ENCODE measurements at places on chromosomes 1 and 21.

DNA sequence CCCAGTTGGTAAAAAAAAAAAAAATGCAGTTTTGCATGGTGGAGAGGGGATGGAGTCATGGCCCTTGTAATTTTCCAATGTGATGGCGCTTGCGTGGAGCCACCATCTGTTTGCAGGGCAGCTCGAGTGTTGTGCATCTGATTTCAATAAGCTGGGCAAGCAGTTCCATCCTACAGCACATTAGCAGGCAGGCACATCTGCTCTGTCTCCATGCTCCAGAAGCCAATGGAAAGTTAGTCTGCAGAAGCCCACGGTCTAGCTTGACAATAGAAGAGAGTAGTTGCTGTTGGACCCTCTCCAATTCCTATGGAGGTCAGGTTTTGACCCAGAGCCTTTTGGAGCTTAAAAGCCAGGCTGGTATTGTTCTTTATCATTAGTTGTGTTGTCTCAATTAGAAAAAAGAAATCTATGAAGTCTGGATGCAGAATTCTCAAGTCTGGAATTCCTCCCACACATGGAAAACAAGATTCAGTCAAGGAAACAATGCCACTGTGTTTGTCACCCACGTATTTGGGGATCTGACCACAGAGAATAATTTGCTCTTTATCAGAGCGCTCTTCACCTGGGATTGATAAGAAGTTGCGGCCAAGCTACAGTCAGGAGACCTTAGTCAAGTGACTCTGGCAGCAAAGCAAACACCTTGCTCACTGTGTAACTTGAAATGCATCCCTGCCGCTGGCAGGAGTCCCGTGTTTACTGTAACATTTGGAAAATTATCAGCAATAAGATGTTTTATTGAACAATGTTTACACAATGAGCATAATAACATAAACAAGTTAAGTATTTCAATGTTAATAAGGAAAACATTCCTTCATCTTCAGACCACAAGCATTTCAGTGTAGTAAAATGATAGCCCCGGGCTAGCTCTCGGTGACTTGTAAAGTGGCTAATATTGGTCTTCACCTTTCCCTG is 20.7 kb downstream of the NGF start:
- no peak for DNase-seq

DNA sequence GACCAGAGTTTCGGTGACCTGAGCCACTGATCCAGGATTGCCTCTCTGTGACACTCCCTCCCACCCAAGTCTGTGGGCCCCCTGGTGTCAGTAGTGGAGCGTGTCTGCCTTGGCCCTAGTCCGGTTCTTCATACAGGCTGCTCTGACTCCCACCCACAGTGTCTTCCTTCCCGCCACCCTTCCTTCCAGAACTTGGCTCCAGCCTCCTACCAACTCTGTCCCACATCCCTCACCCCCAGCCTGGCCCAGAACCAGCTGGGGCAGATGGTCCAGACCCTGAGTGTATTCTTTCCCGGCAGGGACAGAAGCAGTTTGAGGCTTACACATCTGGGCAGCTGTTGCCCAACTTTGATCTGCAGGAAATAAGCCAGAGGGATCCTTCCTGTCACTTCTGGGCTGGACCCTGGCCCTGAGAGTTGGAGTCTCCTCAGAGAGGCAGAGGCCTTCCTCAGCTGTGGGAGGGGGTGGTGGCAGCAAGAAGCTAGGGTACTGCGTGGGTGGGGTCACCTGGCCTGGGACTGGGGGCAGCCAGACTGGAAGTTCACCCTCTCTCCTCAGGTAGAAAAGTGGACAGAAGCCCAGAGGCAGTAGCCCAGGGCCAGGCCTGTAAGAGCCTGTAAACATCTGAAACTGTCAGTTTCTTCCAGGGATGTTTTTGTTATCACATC is 43.1 kb upstream of the EPS8L3 start:
- DNase-seq = no peak

DNA sequence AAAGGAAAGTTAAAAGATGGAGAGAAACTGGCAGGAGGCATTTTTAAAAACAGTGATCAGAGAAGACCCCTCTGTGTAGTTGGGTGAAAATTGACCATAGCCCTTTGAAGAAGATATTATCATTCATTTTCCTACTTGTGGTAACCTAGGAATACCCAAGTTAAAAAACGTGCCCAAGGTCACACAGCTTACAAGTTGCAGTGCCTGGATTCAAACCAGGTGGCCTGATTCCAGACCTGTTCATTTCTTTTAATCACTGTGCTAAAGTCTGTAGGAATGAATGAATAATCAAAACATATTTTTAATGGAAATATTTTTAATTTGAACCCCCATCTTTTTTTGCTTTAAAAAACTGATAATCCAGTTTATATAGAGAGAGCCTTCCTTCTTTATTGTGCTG is 35.6 kb downstream of the MARK1 start:
- no peak for DNase-seq

- DNase-seq = no peak
These were observed 34.7 kb downstream of the RGSL1 start for GRCh38 chr1:182484531-182485257.

- DNase-seq = no peak
These were observed 9.7 kb downstream of the TMEM81 start for GRCh38 chr1:205074513-205074912.

GRCh38 chr1:53469373-53469772 is 10.2 kb downstream of the DMRTB1 start:
- DNase-seq = no peak

- DNase-seq = no peak
These were observed 191.8 kb upstream of the TMEM51 start for GRCh38 chr1:14961661-14962267.

DNA sequence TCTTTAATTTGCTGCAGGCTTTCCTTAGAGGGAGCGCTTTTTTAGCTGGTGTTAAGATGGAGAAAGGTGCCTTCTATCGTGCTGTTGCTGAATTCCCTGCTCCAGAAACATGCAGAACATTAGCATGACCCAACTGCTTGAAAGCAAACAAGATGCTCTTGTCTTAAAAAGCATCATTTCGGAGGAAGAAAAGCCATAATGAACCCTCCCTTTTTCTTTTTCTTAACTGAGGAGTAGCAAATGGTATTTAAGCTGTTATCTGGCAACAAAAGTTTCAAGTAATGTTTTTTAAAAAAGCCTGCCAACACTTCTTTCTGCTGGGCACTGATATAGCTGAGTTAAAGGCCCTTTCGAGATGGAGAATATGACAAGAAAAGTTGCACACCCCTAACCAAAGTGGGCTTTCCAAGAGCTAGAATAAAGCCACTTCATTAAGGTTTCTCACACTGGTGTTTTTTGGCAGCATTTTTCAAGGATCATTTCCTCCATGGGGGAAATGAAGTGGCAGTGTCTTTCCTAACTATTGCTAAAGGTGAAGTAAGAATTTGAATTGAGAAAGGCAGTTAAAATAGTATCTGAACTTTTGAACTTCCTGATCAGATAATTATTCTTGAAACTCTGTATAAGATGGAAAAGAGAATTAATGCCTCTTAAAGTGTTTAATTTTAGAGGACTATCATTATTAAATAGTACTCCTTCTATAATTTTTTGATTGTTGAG is 38.8 kb downstream of the ST6GALNAC5 start:
- no peak for DNase-seq

DNA sequence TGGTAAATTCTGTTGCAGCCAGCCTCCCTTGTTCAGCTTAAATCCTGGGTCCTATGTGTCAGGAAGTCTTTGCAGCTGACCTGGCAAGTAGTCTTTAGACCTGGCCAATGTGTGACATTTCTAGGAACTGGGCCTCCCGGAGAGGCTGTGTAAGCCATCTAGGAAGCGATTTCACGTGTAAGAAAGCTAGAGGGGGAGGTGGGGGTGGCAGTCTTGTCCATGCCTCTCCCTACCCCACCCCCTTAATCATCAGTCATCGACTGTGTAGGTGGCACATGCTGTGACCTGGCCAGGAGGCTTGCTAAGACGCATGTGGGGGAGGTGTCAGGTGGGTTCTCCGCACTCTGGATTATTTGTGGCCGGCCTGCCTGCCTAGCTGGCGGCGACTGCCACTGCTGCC is 8.4 kb downstream of the C1orf226 start:
- DNase-seq = peak; percentile 16

- DNase-seq = peak; percentile 42
These were observed 590 bp downstream of the CNN3 start for GRCh38 chr1:94926126-94926914.

- no peak for DNase-seq
These were observed 80.9 kb downstream of the IER5 start for GRCh38 chr1:181169281-181169865.

GRCh38 chr21:31220575-31220974 is 123.5 kb downstream of the TIAM1 start:
- DNase-seq = no peak

- DNase-seq = no peak
These were observed 17.1 kb downstream of the ARHGEF16 start for GRCh38 chr1:3471356-3472087.

GRCh38 chr1:168485048-168485447 is 58.7 kb downstream of the XCL2 start:
- peak; percentile 36 for DNase-seq

DNA sequence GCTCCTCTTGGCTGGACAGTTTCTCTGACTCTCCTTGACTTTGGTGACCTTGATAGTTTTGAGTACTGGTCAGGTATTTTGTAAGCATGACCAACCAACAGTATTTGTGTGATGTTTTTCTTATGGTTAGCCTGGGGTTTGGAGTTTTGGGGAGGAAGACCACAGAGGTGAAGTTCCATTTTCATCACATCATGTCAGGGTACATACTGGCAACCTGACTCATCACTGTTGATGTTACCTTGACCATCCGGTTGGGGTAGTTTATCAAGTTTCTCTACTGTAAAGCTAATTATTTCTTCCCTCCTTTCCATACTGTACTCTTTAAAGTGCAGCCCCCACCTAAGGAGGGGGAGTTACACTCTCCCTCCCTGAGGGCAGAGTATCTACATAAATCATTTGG is 13.4 kb downstream of the OSCP1 start:
- DNase-seq = no peak

- no peak for DNase-seq
These were observed 41.7 kb downstream of the PKP1 start for GRCh38 chr1:201324821-201325677.

- DNase-seq = no peak
These were observed 29.8 kb upstream of the GFI1 start for GRCh38 chr1:92516574-92516973.

GRCh38 chr21:15022608-15023261 is 42.1 kb downstream of the NRIP1 start:
- DNase-seq = no peak

GRCh38 chr1:228818928-228819630 is 83.8 kb downstream of the RHOU start:
- DNase-seq = no peak

DNA sequence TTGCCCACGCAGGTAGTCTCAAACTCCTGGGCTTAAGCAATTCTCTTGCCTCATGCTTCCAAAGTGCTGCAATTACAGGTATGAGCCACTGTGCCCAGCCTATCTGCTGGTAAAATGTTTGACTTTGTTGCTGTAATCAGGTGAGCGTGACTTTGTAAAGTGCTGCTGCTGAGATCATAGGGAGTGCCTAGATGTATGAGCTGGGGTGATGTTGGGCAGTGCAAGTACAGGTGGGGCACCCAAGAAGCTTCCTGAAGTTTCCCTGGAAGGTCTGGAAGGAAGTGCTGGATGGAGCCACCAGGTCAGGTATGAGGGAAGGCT is 43.1 kb downstream of the KIF21B start:
- no peak for DNase-seq

- no peak for DNase-seq
These were observed 115.3 kb downstream of the RUNX1 start for GRCh38 chr21:34933609-34934335.

DNA sequence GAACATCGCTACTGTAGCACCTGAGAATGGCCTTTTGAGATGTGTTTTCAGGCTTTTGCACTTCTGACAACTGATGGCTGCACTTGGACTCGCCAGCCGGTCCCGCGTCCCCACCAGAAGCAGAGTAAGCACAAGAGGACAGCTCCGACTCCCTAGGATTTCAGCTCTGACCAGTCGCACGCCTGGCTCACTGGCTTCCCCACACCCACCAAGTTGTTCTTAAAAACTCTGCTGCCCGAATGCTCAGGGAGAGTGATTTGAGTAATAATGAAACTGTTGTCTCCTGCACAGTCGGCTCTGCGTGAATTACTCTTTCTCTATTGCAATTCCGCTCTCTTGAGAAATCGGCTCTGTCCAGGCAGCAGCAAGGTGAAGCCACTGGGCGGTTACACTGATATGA is 40.2 kb upstream of the NLRP3 start:
- DNase-seq = no peak

DNA sequence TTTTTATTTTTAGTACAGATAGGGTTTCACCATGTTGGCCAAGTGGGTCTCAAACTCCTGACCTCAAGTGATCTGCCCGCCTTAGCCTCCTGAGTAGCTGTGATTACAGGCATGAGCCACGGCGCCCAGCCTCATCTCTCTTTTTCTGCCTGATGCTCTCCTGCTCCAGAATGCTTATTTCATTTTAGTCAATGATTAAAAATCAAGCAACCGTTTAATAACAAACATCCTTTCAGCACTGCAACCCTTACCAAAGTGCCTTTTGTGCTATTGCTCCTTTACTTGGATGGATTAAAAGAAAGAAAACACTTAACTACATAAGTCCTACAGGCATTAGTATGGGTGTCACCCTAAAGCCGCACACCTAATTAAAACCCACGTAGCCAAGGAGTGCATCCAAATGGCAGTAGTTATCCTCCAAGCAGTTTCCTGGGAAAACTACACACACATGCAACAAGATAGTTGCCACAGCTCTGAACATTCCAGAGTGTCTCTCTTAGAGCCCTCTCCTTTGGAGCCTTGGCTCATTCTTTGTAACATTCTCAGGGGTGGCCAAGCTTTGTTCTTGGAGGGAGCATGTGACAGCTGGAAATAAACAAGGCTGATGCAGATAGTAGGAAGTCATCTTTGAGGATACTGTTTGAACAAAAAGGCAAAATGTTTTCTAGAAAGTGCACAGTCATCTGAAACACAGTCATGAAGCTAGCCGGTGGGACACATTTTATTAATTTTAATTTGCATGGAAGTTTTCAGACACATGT is 51.2 kb downstream of the KCNJ15 start:
- no peak for DNase-seq

- DNase-seq = no peak
These were observed 42.7 kb downstream of the SGIP1 start for GRCh38 chr1:66576645-66577044.

- no peak for DNase-seq
These were observed 2.0 kb upstream of the TTC24 start for GRCh38 chr1:156577550-156577949.

DNA sequence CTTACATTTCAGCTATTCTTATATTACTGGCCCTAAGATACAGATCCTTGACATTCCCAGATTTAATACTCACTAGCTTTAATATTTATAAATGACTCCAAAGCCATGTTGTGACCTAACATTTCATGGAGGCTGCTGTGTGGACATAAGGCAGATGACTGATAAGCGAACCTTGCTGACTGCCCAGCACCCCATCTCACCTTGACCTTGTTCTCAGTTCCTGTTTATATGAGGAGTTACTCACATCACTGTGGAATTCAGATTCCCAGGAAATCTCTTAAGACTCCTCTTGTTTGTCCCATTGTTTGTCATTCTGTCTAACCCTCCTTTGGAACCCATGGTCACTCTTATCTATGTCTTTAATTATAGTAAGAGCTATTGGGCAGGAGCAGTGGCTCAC is 21.9 kb downstream of the RAB3B start:
- no peak for DNase-seq
